ENCODE measurements at places on chromosomes 4 and X.

DNA sequence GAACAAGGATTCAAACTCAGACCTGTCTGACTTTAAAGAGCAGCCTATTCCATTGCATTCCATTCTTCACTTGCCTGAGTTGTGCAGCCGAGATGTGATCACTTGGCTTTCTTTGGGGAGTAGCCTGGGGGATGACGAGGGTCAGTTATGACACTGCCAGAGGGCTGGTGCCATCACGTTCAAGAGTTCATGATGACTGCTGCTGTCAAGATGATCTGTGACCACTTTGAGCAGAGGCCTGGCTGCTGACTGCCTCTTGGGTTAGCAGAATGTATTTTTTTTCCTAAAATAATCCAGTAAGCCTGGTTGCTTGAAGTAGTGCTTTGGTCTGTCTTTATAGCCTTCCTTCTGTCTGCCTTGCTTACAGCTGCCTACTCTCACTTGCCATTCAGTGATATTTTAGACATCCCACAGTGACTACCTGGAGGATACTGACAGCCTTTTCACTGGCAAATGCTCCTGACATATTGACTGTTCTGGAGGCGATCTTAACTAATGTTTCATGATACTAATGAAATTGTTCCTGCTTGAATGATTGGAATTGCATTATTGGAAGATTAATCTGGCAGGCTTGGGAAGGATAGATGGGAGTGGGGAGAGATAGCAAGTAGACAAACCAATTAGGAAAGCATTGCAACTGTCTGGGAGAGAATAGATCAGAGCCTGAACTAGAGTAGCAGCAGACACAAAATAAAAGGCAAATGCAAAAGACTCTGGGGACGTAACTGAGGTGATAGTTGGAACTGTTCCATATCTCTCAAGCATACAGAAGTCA is 221.6 kb upstream of the LCORL start:
- no peak for DNase-seq

GRCh38 chr4:48248559-48248953 is 21.1 kb downstream of the TEC start:
- DNase-seq = no peak

GRCh38 chr4:140296335-140297220 is 76.9 kb upstream of the SCOC start:
- DNase-seq = peak; percentile 89

DNA sequence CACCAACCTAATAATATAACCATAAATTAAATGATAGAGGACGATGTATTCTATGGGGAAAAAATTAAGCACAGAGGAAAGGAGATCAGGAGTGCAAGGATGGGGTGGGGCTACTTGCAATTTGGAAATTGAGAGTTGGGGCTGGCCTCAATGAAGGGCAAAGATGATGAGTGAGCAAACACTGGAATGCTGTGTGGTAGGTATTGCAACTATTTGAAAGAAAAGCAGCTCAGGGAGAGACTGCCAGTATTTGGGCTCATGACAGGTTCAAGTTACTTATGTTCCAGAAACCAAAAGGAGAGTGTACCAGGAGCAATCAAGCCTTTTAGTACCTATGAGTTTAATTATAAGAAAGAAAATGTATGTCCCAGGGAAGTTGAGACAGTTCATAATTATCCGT is 47.4 kb downstream of the ASIC5 start:
- peak; percentile 6 for DNase-seq

DNA sequence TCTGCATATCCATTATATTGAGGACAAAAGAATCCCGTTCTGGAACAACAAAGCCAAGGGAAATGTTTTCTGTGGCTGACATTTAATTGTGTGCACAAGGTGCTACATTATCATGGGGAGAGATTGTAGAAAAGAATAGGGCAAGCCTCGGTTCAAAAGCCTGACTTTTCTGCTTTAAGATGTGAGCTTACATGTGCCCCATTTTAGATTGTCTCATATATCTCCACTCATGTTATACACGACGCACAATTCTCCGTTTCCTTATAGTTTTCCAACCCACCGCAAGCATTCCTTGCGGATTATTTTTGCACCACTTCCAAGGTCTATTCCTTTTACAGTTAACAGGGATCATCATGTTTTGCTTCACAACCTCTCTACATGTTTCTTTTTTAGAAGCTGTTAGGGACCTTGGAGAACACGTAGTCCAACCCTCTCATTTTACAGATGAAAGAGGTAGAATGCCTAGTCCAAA is 99.6 kb upstream of the MAML3 start:
- DNase-seq = no peak

GRCh38 chr4:81198609-81199008 is 16.4 kb downstream of the PRKG2 start:
- no peak for DNase-seq
